ENCODE measurements at places on chromosomes 7 and 10. TPM values are rescaled to one million over a fixed set of nuclear protein-coding genes. Genes with fewer than 3 reads are reported as not detected.

The FAM221A gene
- 1.1 TPM for polyA plus RNA-seq

The PRKAR2B gene
- 2.6 TPM for polyA plus RNA-seq

The PRF1 gene
- not detected for polyA plus RNA-seq

- DNase-seq, result peak; percentile 52
Observed at GRCh38 chr10:122190176-122190943, 80.7 kb upstream of the BTBD16 start.
